ENCODE measurements at places on chromosomes 2 and 18.

GRCh38 chr18:78642296-78642951, 337.2 kb upstream of the SALL3 start:
- no peak for DNase-seq

- no peak for DNase-seq
Observed at GRCh38 chr2:133306236-133306635, 262.0 kb downstream of the NCKAP5 start.

DNA sequence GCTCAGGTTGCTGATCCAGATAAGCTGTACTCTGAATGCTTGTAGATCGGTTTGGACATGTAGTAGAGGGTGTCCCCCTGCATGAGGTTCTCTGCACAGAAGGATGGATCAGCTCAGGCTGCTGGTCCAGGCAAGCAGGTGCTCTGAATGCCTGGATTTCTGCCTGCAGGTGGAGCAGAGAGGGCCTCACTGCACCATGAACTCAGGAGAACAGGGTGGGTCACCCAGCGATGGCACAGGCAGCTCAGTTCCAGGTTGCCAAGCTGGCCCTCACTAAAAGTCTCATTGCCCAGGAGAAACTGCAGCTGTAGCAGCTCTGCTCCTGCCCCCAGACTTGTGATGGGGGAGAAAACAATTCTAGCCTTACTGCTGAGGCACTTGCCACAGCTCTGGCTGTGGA, 491.8 kb downstream of the XIRP2 start:
- no peak for DNase-seq

GRCh38 chr2:216315802-216316603, 56.3 kb downstream of the MARCHF4 start:
- DNase-seq, result no peak

DNA sequence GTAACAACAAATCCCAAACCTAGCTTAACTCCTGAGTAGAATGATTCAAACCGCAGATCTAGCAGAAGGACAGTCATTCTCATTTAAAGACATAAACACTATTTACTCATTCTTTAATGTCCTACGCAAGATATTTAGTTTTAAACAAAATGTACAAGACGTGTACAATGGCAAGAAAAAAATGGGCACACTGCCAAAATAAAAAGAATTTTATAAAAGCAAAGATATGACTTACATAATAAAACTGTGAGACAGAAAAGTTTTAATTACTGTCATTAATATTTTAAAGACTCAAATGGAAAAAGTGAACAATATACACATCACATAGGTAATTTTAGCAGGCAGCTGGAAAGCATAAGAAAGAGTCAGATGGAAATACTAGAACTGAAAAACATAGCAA, 157.8 kb downstream of the GALNT13 start:
- DNase-seq, result no peak

DNA sequence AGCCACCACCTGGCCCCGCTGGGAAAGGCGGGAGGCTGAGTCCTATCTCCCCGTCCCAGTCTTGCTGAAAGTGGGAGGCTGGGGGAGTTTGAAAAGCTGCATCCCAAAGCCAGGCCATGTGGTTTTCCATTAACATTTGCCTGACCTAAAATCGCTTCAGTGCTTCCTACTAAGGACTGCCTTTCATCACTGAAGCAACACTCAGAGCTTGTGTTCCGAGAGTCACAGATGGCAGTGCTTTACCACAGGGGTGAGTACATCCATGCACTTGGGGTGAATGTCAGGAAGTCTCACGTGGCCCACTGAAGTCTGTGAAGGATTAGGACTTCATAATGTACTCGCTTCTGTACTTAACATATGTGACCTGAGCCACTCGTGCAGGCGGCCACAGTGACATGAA, 43.3 kb downstream of the PXDN start:
- no peak for DNase-seq

DNA sequence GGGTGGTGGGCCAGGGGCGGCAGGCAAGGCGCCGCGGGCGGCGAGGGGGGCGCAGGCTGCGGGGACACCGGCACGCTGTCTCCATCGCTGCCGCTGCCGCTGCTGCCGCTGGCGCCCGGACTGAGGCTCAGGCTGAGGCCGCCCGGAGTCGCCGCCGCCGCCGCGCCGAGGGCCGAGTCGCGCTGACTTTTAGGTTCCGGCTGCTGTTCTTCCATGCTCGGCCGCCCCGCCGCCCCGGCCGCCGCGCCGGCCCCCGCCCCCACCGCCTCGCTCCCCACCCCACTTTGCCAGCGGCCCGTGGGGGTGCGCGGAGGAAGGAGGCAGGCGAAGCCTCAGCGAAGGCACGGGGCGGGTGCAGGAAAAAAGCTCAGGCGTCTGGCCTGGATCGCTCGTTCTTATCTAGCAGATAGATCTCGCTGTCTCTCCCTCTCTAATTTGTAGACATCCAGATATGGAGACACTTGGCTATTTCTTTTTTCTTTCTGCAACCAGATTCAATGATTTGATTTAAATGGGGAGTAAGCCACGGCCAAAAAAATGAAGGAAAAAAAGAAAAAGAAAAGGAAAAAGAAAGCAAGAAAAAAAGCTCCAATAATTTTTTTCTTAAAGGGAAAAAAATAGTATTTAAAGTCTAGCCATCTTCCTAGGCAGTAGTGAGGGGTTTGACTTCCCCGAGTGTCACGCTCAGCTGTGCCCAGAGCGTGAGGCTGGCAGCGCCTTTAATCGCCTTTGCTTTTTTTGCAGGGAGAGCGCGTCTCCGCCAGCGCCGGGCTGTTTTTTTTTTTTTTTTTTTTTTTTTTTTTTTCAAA, at the start of gene EN1:
EN1 (minus strand) TSS at position 696 of the 809 bp plus-strand sequence; CDS start at position 215, 481 bp downstream.
- DNase-seq, result no peak

- DNase-seq, result no peak
Observed at GRCh38 chr2:210198326-210198725, 26.9 kb downstream of the ACADL start.
